GM10248 (cell line): ENCODE measurements at places on chromosomes 6 and 20.

GRCh38 chr6:143803769-143804568, 39.2 kb upstream of the LTV1 start:
- no peak for DNase-seq

DNA sequence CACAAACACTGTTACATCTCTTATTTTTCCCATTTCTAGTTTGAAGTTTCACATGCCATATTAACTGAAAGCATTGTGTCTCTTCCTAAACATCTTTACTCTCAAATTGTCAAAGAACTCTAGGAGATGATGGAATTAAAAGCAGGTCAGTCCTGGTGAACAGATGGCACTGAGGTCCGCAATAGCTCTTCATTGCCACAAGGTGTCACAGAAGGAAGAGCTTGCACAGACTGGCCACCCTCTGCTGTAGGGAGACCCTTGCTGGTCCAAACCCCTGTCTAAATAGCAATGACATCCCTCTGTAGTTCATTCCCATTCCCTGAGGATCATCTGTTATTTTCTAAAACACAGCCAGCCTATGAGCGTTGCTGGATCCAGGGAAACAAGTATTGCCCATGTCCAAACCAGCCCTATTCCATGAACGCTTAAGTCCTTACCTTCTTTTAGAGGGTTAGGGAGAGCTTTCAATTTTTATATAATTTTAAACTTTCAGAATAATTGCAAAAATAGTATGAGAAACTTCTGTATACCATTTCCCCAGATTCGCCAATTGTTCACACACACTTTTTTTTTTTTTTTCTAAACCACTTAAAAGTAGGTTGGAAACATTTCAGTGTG, 10.1 kb upstream of the HDAC2 start:
- peak; percentile 21 for DNase-seq

GRCh38 chr6:85747666-85748065, 105.0 kb upstream of the SYNCRIP start:
- DNase-seq = no peak

DNA sequence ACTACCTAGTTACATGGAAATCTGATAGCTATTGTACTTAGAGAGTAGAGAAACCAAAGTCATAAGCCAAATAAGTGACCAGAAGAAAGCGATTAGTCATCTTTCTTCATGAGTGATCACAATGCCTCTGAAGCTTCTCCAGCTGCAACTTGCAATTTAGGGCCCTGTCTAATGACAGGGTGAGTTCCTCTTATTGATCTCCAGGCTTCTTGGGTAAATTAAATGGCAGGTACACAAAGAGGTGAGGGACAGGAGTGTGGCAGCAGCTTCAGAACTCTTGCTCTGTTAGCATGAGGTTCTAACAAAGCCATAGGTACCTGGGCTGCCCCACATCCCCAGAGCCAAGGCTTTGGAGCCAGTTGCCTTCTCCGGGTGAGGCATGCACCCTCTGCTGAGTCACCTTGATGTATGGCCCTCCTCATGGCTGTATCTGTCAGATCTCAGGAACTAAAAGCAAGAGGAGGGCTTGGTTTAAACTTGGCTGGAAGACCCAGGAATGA, 60.8 kb downstream of the PRDM1 start:
- DNase-seq = peak; percentile 63

GRCh38 chr20:36773597-36774390, at the start of gene DSN1:
Gene DSN1, minus strand, starts transcription at chr20:36773763. Its CDS starts 2,305 bp downstream, at chr20:36771458.
- DNase-seq = peak; percentile 98

DNA sequence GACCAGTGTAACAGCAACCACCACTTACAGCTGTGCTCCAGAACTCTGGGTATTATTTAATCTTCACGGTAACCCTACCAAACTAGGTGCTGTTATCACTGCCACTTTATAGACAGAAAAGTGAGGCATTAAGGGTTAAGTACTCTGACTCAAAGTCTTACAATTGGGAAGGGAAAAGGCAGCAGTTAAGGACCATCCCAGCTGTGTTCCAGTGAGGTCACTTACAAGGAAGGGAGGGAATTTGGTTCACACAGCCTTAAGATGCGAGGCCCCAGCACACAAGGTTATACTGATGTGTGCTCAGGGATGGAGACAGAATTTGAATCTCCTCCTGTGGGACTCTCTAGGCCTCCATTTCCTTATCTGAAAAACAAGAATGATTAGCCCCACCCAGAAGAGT, 46.7 kb downstream of the TRERF1 start:
- DNase-seq = no peak

- peak; percentile 70 for DNase-seq
Measured at GRCh38 chr6:142784344-142784743, 160.6 kb downstream of the HIVEP2 start.

- no peak for DNase-seq
Measured at GRCh38 chr6:160882791-160883279, 108.7 kb upstream of the MAP3K4 start.

GRCh38 chr6:106754215-106754614, 124.8 kb downstream of the QRSL1 start:
- DNase-seq = no peak

DNA sequence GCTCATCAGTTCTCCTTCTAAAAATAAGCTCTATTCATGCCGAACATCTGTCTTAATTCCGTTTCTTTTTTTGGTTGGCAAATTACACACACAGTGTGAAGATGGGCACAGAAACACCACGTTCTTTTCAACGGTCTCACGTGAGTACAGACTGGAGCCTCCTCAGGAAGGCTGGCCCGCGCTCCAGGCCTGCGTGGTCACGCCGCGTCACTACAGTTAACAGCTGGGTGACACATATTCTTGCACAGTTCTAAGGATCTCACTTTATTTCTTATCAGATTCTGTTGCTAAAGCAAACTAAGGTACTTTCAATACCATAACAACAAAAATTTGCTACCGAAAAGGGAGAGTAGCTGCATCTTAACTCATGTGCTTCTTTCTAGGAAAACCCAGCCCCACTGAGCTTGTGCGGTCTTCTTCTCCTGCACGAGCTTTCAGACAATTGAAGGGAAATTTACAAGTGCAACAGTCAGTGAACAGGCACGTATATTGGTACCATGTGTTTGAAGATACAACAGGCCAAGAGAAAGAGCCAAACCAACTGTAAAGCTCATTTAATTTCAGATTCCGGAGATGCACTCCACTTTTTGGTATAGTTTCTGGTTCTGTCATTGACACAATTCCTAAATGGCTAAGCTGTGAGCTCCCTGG, 55.6 kb upstream of the MPC1 start:
- no peak for DNase-seq

DNA sequence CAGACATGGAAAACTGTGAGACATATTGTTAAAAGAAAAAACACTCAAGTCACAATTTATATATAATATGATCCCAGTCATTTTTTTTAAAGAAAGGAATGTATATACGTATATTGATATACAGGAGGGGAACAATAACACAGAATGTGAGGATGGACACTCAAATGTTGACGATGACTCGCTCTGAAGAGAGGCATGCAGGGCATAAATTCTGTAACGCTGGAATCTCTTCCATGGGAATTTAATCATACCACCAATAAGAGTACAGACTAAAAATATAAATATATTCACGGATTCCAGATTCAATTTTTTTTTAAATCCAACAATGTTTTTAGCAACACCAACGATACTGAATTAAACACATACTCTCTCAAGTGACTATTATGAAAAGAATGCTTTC, 106.9 kb upstream of the CCDC28A start:
- DNase-seq = no peak

DNA sequence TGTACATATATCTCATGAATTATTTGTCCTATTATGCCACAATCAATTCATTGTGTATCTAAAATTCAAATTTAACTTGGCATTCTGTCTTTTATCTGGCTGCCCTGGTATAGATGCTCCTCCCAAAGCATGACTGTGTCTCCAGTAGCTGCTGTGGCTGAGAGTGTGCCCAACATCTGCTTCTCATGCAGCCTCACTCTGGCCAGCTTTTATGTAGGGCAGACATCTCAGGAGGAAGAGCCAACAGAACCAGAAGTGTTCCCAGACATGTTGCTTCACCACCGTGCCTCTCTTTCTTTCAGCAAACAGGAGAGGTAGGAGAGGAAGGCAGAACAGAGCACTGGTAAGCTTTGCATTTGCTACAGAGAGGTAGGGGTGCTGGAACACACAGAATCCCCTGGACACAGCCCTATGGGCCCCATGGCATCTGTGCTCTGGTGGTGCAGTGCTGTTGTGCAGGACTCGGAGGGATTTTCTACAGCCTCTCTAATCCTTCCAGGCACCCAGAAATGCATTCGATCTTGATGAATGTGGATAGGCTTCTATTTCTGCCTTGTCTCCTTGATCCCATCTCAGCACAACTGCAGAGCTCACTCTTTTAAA, 637.1 kb downstream of the UTRN start:
- no peak for DNase-seq

DNA sequence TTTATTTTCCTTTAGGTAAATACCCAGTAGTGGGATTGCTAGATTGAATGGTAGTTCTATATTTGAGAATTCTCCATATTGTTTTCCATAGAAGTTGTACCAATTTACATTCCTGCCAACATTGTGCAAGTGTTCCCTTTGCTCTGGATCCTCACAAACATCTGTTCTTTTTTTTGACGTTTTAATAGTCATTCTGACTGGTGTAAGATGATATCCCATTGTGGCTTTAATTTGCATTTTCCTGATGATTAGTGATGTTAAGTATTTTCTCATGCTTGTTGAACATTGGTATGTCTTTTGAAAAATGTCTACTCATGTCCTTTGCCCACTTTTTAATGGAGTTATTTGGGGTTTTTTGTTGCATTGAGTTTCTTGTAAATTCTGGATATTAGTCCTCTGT, 85.6 kb downstream of the UBE3D start:
- DNase-seq = no peak

DNA sequence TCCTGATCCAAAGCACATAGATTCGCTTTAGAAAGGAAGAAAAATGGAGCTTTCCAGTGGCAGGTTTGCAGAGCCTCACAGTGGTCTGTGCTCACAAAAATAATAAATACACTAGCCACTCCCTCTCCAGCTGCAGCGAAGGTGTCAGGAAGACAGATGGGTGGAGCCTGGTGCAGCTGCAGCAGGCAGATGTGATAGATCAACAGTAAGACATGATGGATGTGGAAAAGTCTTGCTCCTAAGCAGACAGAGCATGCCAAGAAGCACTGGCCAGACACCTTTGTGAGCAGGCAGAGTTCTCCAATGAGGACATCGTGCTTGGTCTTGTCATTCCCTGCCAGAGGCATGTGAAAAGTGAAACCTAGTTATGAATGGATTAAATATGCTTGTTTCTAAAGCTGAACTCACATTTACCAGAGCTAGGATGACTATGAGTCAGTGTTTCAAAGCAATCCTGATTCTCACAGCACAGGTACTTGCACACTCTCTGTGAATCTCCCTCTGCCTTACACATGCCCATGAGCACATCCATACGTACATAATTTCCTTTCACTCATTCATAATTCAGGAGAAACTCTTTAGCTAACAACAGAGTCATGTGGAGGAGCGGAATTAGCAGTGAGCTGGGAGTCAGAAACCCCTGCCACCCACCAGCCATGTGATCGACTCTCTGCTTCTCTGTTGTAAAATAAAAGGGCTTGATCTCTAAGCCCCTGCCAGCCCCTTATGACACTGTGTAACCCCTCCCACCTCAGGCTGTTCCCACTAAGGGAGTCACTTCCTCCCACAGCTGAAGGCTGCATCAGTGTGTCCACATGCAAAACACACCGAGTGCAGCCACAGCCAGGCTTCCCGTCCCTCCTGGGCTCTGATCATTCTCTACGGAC, 111.2 kb downstream of the SCML4 start:
- DNase-seq = no peak

DNA sequence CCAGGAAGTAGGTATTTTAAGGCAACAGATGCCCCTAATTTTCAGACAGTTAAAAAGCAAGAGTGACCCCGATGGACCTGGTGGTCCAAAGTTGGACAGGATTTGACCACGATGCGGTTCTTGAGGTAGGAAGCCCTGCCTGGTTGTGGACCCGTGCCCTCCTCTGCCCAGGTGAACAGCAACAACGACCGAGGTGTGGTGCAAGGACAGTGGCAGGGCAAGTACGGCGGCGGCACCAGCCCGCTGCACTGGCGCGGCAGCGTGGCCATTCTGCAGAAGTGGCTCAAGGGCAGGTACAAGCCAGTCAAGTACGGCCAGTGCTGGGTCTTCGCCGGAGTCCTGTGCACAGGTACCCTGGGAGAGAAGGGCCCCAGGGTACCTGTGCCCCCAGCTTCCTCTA, 18.7 kb downstream of the TGM6 start:
- no peak for DNase-seq

DNA sequence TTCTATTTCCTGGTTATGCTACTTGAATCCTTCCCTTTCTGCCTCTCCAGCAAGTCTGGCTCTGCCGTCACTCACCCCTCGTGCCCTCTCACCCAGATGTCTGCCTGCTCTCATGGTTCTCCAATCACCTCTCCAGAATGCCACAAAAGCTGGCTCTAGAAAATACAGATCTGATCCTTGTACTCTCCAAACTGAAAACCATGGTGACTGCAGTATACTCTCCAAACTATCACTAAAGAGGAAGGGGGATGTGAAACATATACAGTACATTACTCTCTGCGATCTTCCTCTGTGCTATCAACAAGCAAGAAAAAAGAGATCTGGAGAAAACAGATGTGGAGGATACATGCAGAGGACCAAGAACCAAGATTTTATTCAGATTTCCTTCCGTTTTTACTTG, 91.1 kb downstream of the ATXN1 start:
- DNase-seq = no peak

DNA sequence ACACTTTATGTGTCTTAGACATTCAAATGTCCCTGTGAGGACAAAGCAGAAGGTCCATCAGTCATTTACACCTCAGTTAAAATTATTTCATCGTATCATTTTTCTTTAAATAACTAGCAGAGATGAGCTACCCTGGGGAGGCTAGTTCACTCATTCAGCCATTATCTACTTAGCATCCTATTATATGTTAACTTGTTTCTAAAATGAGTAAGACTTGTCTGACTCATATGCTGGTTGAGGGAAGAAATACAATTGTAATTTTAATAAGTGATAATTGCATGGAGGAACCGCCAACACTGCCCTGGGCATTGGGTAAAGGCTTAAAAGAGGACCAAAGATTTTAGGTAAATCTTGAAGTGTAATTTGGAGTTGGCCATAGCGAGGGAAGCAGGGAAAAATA, 12.4 kb upstream of the PTPRK start:
- no peak for DNase-seq

DNA sequence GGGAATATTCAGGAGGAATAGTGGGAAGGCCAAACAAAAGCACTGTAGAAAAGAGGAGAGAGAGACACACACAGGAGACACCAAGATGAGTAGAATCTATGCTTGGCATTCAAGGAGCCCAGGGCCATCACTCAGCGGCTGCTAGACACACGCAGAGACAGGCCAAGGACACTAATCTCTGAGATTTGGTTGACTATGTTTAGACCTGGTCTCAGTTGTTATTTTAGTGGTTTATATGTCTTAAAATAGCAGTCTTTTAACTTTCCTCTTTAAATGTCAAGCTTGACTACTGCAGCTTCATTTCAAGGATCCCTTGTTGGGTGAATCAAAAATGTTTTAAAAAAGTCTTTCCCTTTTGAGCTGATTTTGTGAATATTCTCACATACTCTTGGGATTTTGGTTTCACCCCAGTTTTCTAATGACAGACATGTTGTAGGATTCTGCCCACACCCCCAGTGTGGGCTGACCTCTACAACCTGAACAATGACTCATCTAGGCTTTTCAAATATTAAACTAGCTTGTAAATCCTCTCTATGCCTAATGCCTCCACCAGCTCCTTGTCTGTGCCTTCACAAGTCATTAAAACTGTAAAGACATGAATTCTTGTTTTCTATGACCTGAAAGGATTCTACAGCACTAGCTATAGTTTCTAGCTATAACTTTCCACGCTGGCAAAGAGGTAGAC, 142.7 kb upstream of the EXOC2 start:
- DNase-seq = no peak

- DNase-seq = no peak
Measured at GRCh38 chr6:63740709-63741108, 105.1 kb downstream of the PHF3 start.
